T-cell (primary cell): ENCODE measurements at places on chromosomes 13 and 19. TPM values are rescaled to one million over a fixed set of nuclear protein-coding genes. Genes with fewer than 3 reads are reported as not detected.

DNA sequence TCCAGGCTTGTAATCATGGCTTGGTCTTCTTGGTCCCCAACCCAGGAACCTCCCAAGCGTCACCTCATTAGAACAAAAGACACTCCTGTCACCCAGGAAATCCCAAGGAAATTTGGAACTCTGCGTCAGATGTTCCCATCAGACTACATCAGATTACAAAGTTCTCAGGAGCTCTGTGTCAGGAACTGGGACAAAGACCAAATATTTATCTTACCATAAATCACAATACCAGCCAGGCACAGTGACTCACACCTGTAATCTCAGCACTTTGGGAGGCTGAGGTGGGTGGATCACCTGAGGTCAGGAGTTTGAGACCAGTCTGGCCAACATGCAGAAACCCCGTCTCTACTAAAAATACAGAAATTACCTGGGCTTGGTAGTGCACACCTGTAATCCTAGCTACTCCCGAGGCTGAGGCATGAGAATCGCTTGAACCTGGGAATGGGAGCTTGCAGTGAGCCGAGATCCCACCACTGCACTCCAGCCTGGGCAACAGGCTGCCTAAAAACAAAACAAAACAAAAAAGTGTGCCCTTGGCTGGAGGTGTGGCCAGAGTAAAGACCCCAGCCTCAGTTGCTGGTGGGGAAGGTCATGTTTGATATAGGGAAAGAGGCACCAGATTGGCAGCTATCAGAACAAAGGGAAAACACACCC lies 16.7 kb upstream of the CCDC124 start:
- DNase-seq: no peak
- no peaks in the 10 kb centered on the region for H3K36me3 ChIP-seq
- no peak overlapping the region for H3K4me3 ChIP-seq
- no peaks in the 10 kb centered on the region for H3K4me1 ChIP-seq

KLK4 gene
- not detected for total RNA-seq

DNA sequence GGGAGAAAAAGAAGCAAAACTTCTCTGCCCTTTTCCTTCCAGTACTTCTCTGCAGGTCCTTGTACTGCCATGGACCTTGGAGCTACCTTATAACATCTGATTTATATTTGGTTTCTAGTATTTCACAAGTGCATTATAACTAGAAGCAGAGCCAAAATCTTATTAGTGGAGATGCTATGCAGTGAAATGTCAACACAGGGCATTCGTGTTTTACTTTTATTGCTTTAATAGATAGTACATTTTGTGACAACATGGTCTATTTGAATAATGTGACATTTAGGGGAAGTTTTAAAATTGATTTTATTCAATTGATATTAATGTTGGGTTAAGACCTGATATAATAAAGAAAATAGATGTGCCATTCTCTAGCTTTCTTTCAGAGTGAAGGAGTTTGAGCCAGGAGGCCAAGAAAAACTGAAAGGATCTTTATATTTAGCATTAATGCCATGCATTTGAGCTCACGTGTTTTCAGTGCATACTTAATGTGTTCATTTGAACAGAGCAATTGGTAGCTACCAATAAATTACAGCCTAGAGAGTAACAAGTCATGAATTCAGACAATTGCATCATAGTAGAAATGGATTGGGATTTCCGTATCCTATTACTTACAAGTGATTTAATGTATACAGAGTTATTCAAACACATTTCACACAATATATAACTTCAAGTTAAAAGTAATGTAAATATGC lies 863.8 kb downstream of the GPC5 start:
- H3K4me1 ChIP-seq: no peaks in the 10 kb centered on the region
- no peak for DNase-seq
- H3K27me3 ChIP-seq: no peaks in the 10 kb centered on the region
- no peak overlapping the region for H3K27ac ChIP-seq
- no peaks in the 10 kb centered on the region for H3K36me3 ChIP-seq

DNA sequence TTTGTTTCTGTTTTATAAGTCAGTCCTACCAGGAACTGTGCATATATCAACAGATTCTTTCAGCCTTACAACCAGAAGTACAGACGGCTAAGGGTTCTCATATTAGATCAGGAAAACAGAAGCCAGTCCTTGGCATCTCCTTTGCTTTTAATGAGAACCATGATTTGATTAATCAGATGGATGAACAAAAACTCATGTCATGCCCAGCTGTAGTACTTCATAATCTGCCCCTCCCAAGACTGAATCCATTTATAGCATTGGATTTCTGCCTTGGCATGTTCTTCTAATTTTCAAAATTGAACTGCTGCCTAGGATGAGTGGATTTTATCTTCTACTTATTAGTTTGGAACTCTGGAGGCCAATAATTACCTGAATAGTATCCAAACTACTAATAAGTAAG lies 617.2 kb downstream of the SLITRK5 start:
- H3K4me3 ChIP-seq: no peak overlapping the region
- no peak for DNase-seq
- H3K4me1 ChIP-seq: no peaks in the 10 kb centered on the region
- H3K27ac ChIP-seq: no peak overlapping the region
